ENCODE measurements at places on chromosomes 12 and 14.

DNA sequence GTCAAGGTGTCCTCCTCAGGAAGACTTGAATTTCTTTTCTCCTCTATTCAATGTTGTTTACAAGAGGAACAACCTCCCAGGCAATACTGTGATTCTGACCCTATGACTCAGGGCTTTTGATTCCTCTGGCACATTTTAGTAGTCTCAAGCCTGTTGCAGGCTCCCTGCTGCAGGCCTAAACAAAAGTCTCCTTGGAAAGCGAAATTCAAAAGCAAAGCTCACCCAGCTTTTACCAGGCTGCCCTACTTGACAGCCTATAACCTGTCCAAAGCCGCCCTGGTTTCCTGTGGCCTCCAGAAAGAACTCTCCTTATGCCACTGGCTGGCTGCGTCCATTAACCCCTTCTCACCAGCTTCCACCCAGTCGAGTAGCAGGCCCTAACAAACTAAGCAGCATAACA, 11.6 kb downstream of the FGD6 start:
- no peak for DNase-seq

GRCh38 chr12:80233926-80234325, 134.6 kb downstream of the OTOGL start:
- DNase-seq: no peak

DNA sequence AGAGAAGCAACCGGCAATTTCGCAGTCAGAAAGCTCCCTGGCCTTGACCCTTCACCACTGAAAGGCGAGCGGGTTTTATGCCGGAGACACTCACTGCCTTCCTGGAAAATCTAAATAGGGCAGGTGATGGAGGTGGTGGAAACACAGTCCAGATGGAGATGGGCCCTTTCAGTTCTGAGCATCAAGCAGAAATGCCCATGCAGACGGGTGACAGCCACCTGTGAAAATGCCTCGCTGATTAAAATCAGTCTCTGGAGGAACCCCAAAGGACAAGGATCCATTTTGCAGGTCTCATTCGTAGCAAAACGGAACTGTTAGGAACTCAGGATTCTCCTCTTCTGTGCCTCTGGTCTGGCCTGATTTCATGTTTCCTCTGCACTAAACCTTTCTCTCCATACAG, 74.2 kb downstream of the FZD10 start:
- DNase-seq: no peak

DNA sequence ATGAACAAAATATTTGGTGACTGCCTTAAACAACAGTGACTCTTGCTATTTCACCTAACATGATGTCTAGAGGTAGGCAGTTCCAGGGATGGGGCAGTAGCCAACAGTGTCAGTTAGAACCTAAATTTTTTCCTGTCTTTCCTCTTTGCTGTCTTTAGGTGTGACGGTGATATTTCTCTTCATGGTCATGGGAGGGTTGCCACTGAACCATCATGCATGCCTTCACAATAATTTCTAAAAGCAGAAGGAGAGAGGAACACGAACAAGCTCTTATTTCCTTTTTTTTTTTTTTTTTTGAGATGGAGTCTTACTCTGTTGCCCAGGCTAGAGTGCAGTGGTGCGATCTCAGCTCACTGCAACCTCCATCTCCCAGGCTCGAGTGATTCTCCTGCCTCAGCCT, 2.4 kb downstream of the CCDC63 start:
- no peak for DNase-seq

- DNase-seq: no peak
Observed at GRCh38 chr12:19431407-19432308, 7.6 kb upstream of the AEBP2 start.

GRCh38 chr12:115640929-115641328, 636.6 kb downstream of the MED13L start:
- no peak for DNase-seq

GRCh38 chr12:20483776-20484175, 115.4 kb downstream of the PDE3A start:
- DNase-seq: no peak

DNA sequence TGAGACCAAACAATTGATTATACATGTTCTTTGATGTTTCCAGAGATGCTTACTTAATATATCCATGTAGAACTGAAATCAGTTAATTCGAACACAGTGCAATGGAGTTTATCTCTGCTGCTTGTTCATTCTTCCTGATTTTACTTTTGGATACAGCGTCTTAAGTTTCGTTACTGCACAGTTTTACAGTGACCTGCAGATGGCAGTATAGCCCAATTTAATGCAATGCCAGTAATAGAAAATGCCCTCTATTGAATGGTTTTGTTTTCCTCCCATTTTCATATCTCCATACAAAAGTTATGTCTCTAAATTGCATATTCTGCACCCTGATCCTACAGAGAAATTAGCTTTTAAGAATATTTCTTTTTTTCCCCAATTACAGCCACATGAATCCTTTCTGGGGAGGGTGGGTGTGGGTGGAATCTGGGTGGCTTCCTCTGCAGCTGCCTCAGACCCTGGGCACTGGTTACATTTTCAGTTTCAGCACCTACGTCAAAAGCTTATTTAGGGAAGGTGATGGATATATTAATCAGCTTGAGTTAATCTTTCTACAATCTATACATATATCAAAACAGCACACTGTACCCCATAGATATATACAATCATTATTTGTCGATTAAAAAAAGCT, 101.1 kb upstream of the DCD start:
- no peak for DNase-seq

DNA sequence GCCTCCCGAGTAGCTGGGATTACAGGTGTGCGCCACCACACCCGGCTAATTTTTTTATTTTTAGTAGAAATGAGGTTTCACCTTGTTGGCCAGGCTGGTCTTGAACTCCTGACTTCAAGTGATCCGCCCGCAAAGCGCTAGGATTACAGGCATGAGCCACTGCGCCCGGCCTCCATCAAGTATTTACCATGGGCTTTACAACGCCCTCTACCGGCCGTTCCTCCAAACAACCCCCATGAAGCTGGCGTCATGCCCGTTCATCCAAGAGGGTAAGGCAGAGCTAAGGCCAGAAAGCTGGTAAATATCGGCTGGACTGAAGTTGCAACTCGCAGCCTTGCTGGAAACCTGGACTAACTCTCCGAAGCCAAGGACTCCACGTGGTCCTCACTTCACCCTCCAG, 41.6 kb downstream of the RNF34 start:
- DNase-seq: no peak

DNA sequence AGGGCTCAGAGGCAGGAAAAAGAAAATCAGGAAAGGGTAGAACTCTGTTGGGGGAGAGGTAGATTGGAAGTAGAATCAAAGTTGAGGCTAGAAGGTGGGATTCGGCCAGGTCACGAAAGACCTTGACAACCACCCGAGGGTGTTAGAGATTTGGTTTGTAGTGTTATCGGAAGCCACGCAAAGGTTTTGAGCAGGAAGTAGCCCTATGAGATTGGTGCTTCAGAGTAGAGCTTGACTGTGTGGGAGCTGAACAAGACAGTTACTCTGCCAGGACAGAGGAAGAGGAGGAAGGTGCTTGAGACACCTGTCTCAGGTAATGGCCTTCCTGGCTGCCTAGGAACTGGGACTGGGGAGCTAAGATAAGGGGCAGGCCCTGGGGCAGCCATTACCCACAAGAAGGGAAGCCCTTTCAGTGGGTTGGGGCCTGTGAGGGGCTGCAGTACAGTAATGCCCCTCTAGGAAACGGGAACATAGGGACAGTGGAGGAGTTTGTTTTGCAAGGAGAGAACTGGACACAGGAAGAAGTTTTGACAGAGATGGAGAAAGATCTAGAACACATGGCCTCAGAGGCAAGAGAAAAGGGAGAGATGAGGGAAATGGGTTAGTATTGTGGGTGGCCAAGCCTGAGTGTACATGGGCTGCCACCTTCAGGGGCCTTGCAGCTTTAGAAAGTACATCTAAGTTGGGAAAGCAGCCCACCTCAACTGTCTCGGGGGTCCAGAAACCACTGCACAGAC, 73.5 kb downstream of the RIN3 start:
- DNase-seq: no peak

GRCh38 chr14:99272899-99273765, 1.1 kb upstream of the BCL11B start:
- peak; percentile 88 for DNase-seq

DNA sequence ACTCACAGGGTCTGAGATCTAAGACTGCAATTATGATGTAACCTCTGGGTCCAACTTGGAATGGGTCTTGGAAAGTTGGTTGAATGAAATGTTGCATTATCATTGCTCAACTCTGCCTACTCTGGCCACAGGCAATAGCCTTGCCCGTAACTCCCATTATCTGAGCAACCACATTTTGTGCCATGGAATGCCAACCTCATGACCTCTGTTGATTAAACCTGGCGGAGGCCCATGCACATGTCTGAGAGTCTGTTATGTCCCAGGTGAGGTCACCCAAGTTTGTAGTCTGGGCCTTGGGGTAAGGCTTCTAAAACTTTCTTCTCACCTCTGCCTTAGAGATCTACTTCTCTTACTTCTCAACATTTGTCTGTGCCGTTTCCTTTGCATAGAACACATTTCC, 140.9 kb downstream of the TBX5 start:
- no peak for DNase-seq

- DNase-seq: no peak
Observed at GRCh38 chr12:70486588-70486987, 120.5 kb downstream of the KCNMB4 start.

DNA sequence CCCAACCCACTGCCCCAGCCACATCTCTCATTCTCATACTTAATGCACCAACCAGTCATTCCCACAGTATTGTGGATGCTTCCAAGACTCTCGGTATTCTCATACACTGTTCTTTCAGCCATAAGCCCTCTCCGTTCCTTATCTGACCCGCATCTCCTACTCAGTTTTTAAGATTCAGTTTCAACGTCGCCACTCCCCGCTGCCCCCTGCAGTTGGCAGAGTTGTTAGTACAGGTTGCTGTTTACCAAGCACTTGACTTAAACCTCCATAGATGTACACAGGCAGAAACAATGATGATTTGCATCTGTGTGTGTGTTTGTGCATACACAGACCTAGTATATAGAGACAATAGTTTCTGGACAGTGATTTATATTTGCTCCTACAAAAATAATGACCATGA, 40.2 kb downstream of the PAH start:
- no peak for DNase-seq

DNA sequence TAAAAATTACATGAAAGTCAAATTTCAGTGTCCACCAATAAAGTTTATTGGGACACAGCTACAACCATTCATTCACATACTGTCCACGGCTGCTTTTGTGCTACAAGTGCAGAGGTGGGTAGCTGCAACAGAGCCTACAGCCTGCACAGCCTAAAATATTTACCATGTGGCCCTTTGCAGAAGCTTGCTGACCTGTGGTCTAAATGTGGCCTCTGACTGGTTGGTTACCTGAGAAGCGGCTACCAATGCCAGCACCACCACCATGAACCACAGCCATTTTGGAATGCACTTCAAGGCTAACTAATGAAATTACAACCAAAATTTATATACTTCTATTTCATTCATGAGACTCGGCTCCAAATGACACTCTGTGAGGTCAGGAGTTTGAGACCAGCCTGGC, 58.6 kb downstream of the NT5DC3 start:
- DNase-seq: no peak

- no peak for DNase-seq
Observed at GRCh38 chr14:75917322-75917945, 64.4 kb downstream of the TGFB3 start.

DNA sequence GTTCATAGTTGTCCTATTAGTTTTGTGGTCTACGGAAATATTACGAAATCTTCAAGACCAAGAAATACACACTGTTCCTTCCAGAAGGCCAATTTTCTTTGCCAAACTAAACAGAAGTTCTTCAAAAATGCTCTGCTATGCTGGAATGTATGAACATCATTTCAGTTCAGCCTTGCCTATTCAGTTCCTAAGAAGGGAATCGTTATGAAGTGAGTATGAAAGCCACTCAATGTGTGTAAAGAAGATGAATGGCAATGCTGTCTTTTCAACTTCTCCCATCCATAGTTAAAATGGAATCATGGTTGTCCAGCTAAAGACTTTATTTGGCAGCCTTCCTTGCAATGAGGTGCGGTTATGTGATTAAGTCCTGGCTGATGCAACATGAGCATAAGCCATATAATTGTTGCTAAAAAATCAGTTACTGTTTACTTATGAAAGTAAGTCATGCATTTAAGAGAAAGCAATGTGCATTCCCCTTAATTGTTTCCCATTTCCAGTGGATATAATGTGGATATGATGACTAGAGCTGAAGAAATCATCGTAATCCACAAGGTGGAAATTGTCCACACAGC, 73.8 kb upstream of the PTPRR start:
- no peak for DNase-seq

DNA sequence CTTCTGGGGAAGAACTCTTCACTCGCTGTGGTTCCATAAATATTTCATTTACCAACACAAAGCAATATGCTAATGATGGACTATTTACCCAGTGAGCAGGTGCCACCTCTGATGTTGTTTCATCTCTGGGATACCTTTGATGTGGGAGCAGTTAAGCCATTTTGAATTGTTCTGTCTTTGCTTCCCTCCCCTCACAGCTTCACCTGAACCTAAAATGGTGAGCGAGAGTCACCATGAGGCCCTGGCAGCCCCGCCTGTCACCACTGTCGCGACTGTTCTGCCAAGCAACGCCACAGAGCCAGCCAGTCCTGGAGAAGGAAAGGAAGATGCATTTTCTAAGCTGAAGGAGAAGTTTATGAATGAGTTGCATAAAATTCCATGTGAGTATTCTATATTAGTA, 352.7 kb downstream of the SYT1 start:
- DNase-seq: no peak

- no peak for DNase-seq
Observed at GRCh38 chr12:89350630-89351488, 1.4 kb downstream of the DUSP6 start.

DNA sequence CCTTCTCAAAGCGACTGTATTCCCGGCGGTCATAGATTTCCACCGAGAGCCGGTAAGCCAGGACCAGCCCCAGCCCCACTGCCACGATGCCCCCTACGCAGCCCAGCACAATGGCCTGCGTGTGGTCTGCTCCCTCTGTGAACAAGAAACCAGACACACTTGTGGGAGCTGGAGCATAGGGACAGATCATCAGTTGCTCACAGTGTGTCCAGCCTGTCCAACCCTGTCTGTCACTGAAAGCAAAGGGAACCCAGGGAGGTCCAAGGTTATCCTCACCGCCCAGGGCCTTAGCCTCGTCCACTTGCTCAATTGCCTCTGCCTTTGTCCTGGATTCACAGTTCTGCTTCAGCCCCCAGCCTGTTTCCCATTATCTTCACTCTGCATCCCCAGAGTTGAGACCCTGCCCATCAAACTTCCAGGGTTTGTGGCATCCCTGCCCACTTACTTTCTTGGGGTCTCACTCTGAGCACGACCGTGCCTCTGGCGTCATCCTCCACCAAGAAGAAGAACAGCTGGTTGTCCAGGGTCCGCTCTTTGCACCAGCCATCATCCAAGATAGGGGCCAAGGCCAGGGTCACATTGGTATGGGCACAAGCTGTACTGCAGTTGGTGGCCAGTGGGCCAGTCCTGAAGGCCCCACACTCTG, 11.3 kb upstream of the CSAD start:
- DNase-seq: no peak
